Naive thymus-derived CD8-positive, alpha-beta T cell (primary cell): ENCODE measurements at places on chromosomes 11 and 22. TPM values are rescaled to one million over a fixed set of nuclear protein-coding genes. Genes with fewer than 3 reads are reported as not detected.

DNA sequence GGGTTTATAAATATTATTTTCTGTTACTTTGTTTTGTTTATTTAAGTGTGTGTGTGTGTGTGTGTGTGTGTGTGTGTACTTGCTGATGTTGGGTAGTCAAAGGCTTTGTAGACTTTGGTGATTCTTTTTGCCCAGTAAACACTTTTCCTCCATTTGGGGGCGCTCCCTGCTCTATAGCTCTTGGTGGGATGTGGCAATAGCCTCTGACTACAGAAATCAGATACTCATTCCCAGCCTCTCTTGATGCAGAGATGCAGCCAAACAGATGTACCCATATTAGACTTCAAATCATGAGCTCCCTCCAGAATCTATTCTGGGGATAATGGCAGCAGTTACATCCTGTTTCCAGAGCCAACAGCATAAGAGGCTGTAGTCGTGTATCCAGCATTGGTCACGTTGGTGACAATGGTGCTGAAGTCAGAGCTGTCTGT lies 33.4 kb upstream of the APOL5 start:
- no peaks in the 10 kb centered on the region for H3K27me3 ChIP-seq
- H3K4me1 ChIP-seq: peaks cover 2% of the 10 kb centered on the region
- no peak for DNase-seq

- H3K4me1 ChIP-seq: no peaks in the 10 kb centered on the region
- H3K36me3 ChIP-seq: peaks cover 18% of the 10 kb centered on the region
- no peak for DNase-seq
- H3K4me3 ChIP-seq: no peak overlapping the region
- no peaks in the 10 kb centered on the region for H3K27me3 ChIP-seq
Observed at GRCh38 chr11:113382121-113382520, 5.5 kb upstream of the ANKK1 start.

UCP2 gene
- total RNA-seq: 388 TPM

DNA sequence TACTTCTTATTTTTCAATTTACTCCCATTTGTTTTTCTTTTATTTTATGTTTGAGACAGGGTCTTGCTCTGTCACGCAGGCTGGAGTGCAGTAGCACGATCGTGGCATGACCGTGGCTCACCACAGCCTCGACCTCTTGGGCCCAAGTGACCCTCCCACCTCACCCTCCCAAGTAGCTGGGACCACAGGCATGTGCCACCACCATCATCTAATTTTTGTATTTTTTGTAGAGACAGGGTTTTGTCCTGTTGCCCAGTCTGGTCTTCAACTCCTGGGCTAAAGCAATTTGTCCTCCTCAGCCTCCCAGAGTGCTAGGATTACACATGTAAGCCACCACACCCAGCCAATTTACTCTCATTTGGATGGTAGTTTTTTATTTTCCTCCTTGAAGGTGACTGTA lies 679.3 kb upstream of the CCDC179 start:
- H3K27ac ChIP-seq: no peak overlapping the region
- H3K4me3 ChIP-seq: no peak overlapping the region
- H3K27me3 ChIP-seq: peaks cover 3% of the 10 kb centered on the region

FIBIN gene
- not detected for total RNA-seq

- H3K27ac ChIP-seq: no peak overlapping the region
- H3K4me3 ChIP-seq: no peak overlapping the region
Observed at GRCh38 chr11:45264839-45265515, 21.2 kb downstream of the SYT13 start.
